ENCODE measurements at places on chromosomes 7 and 10.

DNA sequence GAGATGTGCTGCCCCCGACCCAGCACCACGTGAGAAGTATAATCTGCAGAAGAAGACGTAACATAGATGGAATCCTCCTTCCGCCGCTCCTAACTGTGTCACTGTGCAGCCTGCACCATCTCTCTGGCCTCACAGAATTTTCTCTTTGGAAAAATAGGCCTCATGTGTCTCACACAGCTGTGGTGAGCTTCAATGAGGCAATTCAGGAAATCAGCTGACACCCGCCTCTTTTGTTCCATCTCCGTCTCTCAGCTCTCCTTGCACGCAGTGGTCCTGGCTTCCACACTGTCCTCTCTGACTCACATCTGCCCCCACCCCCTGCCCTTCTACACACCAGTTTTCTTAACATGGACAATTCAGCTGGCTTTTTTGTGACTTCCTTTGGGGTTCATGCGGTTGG, 7.2 kb downstream of the C10orf90 start:
- DNase-seq, result peak; percentile 45

GRCh38 chr10:26805567-26806245, 55.1 kb downstream of the ABI1 start:
- no peak for DNase-seq

GRCh38 chr7:137169282-137169698, 174.2 kb downstream of the PTN start:
- DNase-seq, result peak; percentile 27

DNA sequence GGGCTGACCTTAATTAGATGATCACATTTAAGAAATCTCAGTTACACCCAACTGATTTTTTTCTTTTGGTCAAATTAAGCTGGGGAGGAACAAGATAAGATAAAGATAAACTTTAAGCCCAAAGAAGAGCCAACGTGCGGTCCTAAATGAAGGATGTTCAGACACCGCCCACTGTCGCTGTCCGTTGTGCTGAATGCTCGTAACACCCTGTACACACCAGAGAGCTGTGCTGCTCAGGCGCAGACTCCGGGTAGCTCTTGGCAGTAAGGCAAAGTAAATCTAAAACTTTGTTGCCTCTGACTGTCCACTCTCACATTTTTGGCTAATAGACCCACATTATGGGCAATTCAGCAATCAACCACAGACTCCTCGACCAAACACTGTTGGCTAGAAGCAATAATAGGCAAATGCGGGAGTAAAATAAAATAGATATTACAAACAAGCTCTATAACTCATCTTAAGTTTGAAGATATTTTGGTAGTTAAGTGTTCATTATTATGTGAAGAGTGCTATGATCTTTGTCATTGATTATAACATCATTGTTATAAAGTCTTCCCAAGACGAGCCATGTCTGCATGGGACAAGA, 57.1 kb downstream of the PLPP4 start:
- DNase-seq, result peak; percentile 83

GRCh38 chr7:12728192-12728538, 40.7 kb downstream of the ARL4A start:
- peak; percentile 21 for DNase-seq

DNA sequence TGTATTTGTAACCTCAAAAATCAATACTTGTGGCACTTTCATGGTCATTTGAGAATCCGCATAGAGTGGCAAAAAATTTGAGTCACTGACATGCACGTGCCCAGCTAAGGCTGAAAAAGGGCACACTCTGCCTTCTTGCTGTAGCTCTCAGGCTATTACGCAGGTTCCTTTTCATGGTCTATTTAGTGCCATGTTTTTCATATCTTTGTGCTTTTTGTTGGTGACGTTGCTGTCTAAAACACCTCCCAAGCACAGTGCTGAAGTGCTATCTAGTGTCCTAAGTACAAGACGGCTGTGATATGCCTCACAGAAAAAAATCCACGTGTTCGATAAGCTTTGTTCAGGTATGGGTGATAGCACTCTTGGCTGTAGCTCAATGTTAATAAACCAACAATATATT, 50.9 kb downstream of the CREB3L2 start:
- DNase-seq, result no peak

- no peak for DNase-seq
These were observed 491.8 kb upstream of the FOXK1 start for GRCh38 chr7:4190010-4190981.

DNA sequence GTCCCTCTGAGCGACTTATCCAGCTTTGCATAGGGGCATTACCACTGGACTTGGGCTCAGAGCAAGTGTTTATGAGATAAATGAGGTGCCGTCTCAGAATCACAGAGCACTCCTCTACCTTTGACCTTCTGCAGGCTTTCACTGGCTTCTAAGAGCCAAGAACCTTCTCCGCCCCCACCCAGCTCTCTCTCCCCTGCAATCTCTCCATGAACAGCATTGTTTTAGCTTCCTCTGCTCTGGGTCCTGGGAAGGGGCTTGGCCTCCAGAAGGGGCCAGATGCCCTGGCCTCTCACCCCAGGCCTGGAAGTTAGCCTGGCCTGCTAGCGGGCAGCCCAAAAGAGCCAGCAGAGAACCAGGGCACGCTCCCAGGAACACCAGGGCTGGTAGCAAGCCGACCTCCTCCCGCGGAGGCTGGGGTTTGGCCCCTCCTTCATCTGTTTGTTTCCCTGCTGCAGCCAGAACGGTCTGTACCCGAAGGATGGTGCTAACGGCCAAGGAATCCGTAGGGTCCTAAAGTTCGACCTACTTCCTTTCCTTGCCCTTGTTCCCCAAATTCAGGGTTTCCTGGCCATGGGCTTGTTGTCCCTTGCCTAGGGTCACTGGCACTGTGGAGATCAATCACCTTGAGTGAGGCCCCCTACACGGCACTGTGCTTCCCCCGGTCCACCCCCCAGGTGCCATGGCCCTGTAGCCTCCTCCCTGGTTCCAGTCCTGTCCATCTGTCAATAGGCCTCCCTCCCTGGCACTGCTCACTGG, 18.7 kb upstream of the DDIT4 start:
- peak; percentile 93 for DNase-seq
